ENCODE measurements at places on chromosomes 11 and 22.
A peak's percentile ranks its signal among the peaks of the same experiment; 100 is the strongest.

DNA sequence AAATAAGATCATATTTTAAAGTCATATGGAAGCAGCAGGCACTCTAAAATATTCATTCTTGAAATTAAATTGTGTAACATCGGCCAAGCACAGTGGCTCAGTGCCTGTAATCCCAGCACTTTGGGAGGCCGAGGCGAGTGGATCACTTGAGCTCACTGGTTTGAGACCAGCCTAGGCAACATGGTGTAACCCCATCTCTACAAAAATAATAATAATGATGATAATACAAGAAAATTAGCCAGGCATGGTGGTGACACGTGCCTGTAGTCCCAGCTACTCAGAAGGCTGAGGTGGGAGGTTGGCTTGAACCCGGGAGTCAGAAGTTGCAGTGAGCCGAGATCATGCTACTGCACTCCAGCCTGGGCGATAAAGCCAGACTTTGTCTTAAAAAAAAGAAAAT lies 77.4 kb downstream of the TRIM29 start:
- no peak for DNase-seq

DNA sequence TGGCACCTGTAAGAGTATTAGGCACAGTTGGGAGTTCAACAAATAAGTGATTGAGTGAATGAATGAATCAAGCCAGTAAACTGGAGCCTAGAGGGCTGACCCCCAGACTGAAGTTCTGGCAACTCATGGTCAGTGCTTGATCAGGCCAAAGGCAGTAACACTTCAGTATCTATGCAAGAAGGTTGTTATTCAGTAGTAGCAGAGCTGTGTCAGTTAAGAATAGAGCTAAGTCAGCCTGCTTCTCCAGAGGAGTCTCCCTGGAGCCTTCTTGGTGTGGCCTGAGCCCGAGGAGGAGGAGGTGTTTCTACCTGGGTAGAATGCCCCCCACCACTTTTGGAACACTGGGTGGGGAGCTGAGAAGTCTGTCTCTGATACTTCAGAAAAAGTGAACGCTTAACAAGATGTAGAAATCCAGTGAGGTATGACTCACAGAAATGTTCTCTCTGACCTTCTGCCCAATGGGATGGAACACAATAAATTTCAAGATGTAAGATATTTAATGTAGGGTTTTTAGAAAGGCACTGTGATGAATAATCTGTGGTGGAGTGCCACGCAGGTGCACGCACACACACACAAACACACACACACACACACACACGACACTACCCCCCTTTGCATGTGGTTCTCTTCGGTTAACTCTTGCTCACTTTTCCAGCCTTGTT lies 219.9 kb downstream of the HIPK3 start:
- DNase-seq, result no peak

DNA sequence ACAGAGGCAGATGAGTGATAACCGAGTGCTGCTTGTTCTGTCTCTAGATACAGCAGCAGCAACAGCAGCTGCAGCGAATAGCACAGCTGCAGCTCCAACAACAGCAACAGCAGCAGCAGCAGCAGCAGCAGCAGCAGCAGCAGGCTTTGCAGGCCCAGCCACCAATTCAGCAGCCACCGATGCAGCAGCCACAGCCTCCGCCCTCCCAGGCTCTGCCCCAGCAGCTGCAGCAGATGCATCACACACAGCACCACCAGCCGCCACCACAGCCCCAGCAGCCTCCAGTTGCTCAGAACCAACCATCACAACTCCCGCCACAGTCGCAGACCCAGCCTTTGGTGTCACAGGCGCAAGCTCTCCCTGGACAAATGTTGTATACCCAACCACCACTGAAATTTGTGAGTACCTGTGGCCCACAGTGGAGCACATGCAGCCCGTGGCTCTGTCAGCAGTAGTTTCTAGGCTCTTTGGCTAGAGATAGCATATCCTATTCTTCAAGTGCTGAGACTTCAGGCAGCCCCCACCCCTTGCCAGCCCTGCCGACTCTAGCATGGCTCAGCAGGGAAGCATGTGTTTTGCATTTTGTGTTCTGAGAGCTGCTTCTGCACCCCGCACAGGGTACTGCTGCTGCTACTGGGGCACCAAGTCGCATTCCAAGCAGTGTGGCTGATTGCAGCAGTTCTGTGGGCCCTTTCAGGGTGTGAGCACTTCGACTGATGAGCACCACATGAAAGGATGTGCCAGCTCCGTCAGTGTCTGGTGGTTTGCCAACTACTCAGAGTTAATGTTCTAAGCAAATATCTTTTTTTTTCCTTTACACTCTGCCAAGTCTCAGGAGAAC lies 59.2 kb downstream of the MED15 start:
- DNase-seq, result peak; percentile 47

DNA sequence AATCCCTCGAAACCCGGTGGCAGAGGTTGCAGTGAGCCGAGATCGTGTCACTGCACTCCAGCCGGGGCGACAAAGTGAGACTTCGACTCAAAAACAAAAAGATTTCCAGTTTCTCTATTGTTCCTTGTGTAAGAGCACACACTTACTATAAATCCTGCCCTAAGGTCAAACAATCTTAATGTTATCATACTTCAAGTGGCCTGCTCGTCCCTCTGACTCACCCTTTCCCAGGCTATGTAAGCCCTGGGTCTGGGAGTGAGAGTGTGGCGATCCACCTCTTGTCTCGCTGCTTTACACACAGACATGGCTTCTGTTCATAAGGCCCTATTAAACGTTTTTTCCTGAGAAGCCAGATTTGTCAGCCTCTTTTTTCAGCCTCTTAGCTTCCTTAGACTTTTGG lies 24.4 kb upstream of the A4GALT start:
- DNase-seq, result no peak

GRCh38 chr11:89608234-89608966 lies 101.7 kb upstream of the TRIM77 start:
- no peak for DNase-seq

- DNase-seq, result peak; percentile 28
Measured at GRCh38 chr11:113278925-113279324, 35.5 kb upstream of the TTC12 start.

GRCh38 chr11:104324276-104324675 lies 160.3 kb upstream of the PDGFD start:
- DNase-seq, result no peak

GRCh38 chr22:43658823-43659222 lies 153.3 kb downstream of the EFCAB6 start:
- DNase-seq, result no peak

- DNase-seq, result no peak
Measured at GRCh38 chr11:13717331-13717730, 48.9 kb downstream of the FAR1 start.

- DNase-seq, result no peak
Measured at GRCh38 chr11:120928627-120929026, 95.3 kb upstream of the TBCEL start.

- DNase-seq, result no peak
Measured at GRCh38 chr11:77126861-77127234, 1.2 kb upstream of the MYO7A start.

DNA sequence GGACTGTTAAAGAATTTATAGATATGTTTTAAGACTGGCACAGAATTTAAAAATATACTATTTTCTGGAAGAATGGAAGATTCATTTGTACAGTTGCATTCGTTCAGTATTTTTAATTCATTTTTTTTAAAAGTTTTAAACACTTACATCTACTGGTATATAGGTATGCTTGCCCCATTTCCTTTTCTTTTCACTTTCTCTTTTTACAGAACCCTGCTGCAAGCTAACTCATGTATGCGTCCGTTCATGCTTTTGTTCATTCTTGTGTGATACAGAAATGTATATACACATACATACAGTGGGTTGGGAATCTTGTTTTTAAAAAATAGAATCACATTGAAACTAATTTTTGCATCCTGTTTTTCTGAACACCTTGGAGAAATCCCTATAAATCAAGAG lies 31.0 kb downstream of the PACS1 start:
- DNase-seq, result no peak

DNA sequence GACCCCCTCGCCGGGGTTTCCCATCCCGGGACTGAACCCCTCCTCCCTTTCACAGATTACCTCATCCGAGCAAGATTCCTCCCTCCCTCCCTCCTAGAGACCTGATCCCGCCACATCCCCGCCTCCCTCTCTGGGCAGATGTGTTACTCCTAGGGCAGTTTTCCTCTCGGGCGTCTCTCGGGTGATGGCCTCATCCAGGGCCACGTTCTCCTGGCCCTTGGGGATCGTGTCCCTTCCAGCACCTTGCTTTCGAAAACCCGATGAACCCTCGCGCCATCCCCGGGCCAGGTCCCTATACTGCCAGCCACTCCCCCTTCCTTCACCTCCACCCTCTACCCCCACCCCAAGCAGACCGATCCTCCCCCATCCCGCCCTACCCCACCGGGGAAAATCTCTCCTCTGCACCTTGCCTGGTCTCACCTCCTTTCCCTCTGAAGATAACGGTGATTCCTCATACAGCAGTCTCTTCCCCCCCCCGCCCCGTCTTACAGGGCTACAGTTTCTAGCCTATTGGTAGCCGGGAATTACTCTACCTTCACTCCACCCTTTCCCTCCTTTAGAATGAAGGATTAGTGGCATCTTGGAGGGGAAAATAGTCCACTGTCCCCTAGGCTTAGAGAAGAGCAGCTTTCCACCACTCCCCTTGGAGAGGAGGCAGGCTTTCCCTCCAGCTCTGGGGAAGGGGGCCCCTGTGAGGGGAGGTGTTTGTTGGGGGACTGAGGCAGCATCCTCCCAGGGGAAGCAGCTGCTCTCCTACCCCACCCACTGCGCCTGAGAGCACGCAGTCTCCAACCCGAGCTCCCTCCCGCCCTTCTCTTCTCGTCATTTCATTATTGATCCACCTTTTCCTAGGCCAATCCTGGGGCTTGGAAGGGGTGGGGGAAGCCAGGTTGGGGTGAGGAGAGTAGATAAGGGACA lies 1.2 kb downstream of the KMT2A start:
- peak; percentile 84 for DNase-seq

GRCh38 chr11:131356206-131356605 lies 14.2 kb upstream of the NTM start:
- no peak for DNase-seq

Measured in stomach (tissue), 19 donors.